Lower lobe of right lung (tissue), 2 donors: ENCODE measurements at places on chromosomes 11 and 22. TPM values are rescaled to one million over a fixed set of nuclear protein-coding genes. Genes with fewer than 3 reads are reported as not detected.

- DNase-seq = no peak
- no peaks in the 10 kb centered on the region for H3K27me3 ChIP-seq
- no peaks in the 10 kb centered on the region for H3K36me3 ChIP-seq
Observed at GRCh38 chr11:57842873-57843272, 81.3 kb downstream of the CTNND1 start.

DNA sequence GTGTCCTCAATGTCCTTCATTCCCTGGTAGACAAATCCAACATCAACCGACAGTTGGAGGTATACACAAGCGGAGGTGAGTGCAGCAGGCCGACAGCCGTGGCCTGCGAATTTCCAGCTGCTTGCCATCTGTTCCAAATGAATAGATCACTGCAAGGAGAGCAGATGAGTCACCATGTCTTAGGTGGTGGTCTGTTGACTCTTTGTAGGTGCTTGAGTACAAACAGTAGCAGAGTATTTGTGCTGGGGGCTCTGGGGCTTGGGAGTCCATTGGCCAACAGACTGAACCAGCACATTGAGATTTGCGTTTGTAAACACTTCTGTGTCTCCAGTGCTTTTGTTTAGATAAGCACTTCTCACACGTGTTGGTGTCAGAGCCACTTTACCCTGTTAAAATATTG, 21.1 kb downstream of the EIF3L start:
- no peak overlapping the region for H3K27ac ChIP-seq
- H3K36me3 ChIP-seq = peaks cover 98% of the 10 kb centered on the region
- DNase-seq = no peak
- no peak overlapping the region for H3K4me3 ChIP-seq

MYBPC3 gene
- 0.86 TPM for total RNA-seq

SCGB1A1 gene
- total RNA-seq = 3,364 TPM

PANX3 gene
- not detected for total RNA-seq

KCNJ1 gene
- total RNA-seq = 0.18 TPM

RHOD gene
- total RNA-seq = 12.2 TPM

CACNA1I gene
- 0.21 TPM for total RNA-seq

- H3K4me3 ChIP-seq = no peak overlapping the region
- H3K27me3 ChIP-seq = no peaks in the 10 kb centered on the region
- H3K27ac ChIP-seq = no peak overlapping the region
- H3K4me1 ChIP-seq = no peaks in the 10 kb centered on the region
- DNase-seq = no peak
- no peaks in the 10 kb centered on the region for H3K36me3 ChIP-seq
Observed at GRCh38 chr22:23365524-23365923, 185.2 kb downstream of the BCR start.

GRCh38 chr11:69504576-69505335, 23.3 kb downstream of the LINC01488 start:
- H3K4me1 ChIP-seq = no peaks in the 10 kb centered on the region
- no peak overlapping the region for H3K27ac ChIP-seq
- H3K4me3 ChIP-seq = no peak overlapping the region
- peak; percentile 18 for DNase-seq
- no peaks in the 10 kb centered on the region for H3K27me3 ChIP-seq

TSGA10IP gene
- not detected for total RNA-seq

DNA sequence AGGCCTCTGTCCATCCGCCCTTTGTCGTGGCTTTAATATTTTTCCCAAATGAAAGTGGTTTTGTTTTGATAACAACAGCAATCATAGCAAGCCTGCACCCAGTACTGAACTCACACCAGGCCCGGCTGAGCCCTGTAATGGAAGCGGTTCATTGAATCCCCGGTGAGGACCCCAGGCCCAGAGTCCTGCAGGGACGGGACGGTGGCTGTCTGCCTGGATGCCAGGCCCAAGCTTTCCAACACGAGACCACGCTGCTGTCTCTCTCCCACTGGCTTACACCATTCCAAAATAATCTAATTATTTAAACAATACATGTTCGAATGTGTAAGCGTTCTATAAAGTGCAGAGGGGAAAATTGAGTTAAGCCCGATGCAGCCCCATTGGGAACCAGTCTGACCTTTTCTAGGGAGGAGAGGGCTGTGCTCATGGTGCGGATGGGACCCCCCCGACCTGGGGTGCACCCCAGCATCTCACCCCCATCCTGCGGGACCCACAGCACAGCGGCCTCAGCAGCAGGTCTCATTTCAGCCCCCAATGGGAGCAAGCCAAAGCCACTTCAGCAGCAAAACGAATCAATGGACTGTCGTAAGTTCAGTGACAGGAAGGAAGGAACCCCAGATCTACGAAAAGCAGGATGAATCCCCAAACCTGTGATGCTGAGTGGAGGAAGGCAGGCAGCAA, 1046.9 kb downstream of the BRD1 start:
- H3K36me3 ChIP-seq = no peaks in the 10 kb centered on the region
- H3K4me3 ChIP-seq = no peak overlapping the region
- H3K27ac ChIP-seq = no peak overlapping the region
- peaks cover 8% of the 10 kb centered on the region for H3K27me3 ChIP-seq

DNA sequence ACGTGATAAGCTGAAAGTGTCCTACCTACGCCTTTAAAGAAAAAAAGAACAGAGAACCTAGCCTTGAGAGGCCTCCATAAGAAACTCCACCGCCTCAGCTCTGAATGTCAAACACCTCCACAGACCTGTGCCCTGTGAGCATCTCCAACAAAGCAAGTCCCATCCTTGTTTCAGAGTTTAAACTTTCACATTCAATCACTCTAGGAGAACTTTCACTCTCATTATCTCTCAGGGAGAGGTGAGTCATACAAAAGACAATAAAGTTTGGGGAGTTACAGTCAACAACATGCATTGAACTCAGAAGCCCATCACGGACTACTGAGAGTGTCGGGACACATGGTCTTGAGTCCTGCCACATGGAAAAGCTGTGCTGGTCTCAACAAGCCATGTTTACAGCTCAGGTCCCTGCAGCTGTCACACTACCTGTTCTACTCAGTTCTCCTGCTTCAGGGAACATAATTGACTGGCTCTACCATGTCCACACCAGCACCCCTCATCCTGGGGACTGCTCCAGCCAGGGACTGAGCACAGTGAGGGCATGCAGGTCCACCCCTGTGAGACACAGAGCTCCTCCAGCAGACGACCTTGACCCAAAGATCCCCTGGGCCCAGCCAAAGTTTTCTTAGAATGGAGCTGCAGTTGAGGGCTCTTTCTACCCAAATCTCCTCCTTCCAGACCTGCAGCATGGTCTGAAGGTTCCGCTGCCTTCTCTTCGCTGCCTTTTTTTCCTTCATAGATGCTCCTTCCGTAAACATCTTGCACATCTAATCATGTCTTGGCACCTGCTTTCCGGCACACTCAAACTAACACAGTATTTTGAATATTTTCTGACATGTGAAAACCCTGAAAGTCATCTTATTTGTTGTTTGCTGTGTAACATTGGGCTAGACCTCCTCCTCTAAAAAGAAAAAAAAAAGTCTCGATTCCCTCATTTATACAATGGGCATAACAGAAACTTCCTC, 114.9 kb downstream of the ETS1 start:
- no peak overlapping the region for H3K4me3 ChIP-seq
- H3K27ac ChIP-seq = peak overlapping the region; percentile 46
- peaks cover 75% of the 10 kb centered on the region for H3K36me3 ChIP-seq
- peaks cover 97% of the 10 kb centered on the region for H3K4me1 ChIP-seq
- H3K27me3 ChIP-seq = no peaks in the 10 kb centered on the region

GRCh38 chr22:49155770-49156580, 671.7 kb downstream of the BRD1 start:
- peaks cover 37% of the 10 kb centered on the region for H3K27me3 ChIP-seq
- no peaks in the 10 kb centered on the region for H3K4me1 ChIP-seq
- DNase-seq = no peak
- no peaks in the 10 kb centered on the region for H3K36me3 ChIP-seq

- H3K27ac ChIP-seq = no peak overlapping the region
- H3K27me3 ChIP-seq = no peaks in the 10 kb centered on the region
- DNase-seq = no peak
- H3K4me1 ChIP-seq = no peaks in the 10 kb centered on the region
- H3K4me3 ChIP-seq = no peak overlapping the region
Observed at GRCh38 chr11:82986446-82986845, 84.9 kb downstream of the DDIAS start.

GRCh38 chr11:128658502-128658901, 35.4 kb upstream of the FLI1 start:
- no peak for DNase-seq
- H3K27me3 ChIP-seq = no peaks in the 10 kb centered on the region
- no peak overlapping the region for H3K27ac ChIP-seq

DNA sequence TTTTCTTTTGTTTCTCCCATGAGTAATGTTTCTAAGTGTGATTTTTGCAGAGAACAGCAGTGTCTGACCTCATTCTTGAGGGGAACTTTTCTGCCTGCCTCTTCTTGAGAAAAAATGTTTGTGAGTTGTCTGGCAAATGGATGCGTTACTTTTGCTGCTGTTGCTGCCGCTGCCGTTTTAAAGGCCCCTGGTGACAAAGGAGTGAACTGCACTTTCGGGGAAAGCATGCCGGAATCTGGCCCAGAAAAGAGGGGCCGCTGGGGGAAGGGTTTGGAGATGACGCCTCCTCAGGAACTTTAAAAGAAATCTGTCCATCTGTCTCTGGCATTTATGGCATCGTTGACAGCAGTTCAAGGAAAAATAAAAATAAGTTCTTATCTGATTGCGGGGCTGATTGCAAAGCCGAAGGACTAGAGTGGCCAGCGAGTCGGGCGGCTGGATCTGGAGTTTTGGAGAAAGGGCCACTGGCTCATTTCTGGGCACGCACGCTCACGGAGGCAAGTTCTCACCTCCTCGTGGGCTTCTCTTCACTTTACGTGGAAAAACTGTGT, 16.5 kb downstream of the ZBTB16 start:
- peaks cover 80% of the 10 kb centered on the region for H3K36me3 ChIP-seq
- H3K4me3 ChIP-seq = peak overlapping the region; percentile 26
- H3K27me3 ChIP-seq = no peaks in the 10 kb centered on the region
- peak overlapping the region; percentile 26 for H3K27ac ChIP-seq

CCDC34 gene
- 4.5 TPM for total RNA-seq

DNA sequence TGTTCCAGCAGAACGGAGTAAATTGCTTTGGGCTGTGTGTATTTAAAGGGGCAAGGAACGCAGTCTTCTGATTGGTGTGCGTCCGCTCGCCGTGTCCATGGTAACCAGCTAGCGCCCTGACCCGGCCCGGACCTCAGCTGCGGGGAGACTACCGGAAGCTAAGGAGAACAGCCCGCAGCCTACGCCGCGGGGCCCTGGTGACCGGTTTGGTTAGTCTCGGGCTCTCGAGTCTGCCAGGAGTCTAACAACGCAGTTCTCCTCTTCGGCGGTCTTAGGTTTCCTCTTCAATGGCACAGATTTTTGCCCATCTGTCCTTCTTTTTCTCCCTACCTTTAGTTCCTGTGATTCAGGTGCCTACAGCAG, 3.5 kb upstream of the OR56A3 start:
- DNase-seq = no peak
- H3K27ac ChIP-seq = no peak overlapping the region
- no peaks in the 10 kb centered on the region for H3K27me3 ChIP-seq
- no peaks in the 10 kb centered on the region for H3K36me3 ChIP-seq

GRCh38 chr11:73218830-73219215, 742 bp downstream of the P2RY2 start:
- H3K4me1 ChIP-seq = peaks cover 39% of the 10 kb centered on the region
- no peaks in the 10 kb centered on the region for H3K36me3 ChIP-seq
- no peak for DNase-seq
- no peaks in the 10 kb centered on the region for H3K27me3 ChIP-seq
- peak overlapping the region; percentile 65 for H3K4me3 ChIP-seq

DNA sequence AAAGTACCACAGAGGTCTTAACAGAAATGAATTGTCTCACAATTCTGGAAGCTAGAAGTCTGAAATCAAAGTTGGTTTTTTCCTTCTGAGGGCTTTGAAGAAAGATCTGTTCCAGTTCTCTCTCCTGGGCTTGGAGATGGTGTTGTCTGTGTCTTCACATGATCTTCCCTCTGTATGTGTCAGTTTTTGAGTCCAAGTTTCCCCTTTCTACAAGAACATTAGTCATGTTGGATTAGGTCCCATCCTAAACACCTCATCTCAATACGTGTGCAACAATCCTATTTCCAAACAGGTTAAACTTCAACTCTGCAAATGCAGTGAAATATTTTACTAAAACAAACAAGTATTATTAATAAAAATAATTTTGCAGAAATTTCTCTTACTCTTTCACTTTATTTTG, 3.1 kb upstream of the PTS start:
- no peak overlapping the region for H3K27ac ChIP-seq
- H3K4me3 ChIP-seq = no peak overlapping the region

GRCh38 chr11:18132341-18132740, at the start of gene MRGPRX3:
Gene MRGPRX3, plus strand, starts transcription at chr11:18132571. Its CDS starts 4,632 bp downstream, at chr11:18137203.
- H3K4me1 ChIP-seq = no peaks in the 10 kb centered on the region
- peaks cover 8% of the 10 kb centered on the region for H3K27me3 ChIP-seq
- DNase-seq = no peak
- no peak within 1 kb of the TSS for H3K27ac ChIP-seq
- H3K36me3 ChIP-seq = no peaks in the 10 kb centered on the region

GRCh38 chr11:108624196-108624925, 30.8 kb upstream of the EXPH5 start:
- no peak for DNase-seq
- no peaks in the 10 kb centered on the region for H3K36me3 ChIP-seq
- no peak overlapping the region for H3K27ac ChIP-seq
- no peak overlapping the region for H3K4me3 ChIP-seq
- H3K4me1 ChIP-seq = no peaks in the 10 kb centered on the region
- H3K27me3 ChIP-seq = no peaks in the 10 kb centered on the region

PAX6 gene
- total RNA-seq = not detected

DNA sequence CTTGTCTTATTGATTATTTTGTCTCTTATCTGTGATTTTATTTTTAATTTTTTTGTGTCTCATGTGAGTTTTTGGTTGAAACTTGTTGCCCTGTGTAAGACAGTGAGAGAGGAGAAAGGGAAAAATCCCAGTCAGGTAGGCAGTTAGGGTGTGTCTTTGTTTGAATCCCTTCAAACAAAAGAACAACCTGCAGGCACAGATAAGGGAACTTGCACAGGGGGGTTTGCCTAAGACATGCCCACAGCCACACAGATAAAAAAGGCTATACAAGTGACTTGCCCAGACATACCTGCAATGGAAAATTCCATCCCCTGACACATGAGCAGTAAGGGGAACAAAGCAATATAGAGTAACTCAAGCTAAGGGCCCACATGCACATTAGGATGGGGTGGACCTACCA, 127.8 kb upstream of the PLET1 start:
- H3K36me3 ChIP-seq = no peaks in the 10 kb centered on the region
- DNase-seq = no peak
- no peaks in the 10 kb centered on the region for H3K27me3 ChIP-seq
- no peak overlapping the region for H3K27ac ChIP-seq
- no peaks in the 10 kb centered on the region for H3K4me1 ChIP-seq

NRIP3 gene
- total RNA-seq = 0.56 TPM
